Left lung (tissue), 14 donors: ENCODE measurements at places on chromosomes 7 and 10. TPM values are rescaled to one million over a fixed set of nuclear protein-coding genes. Genes with fewer than 3 reads are reported as not detected.

DNA sequence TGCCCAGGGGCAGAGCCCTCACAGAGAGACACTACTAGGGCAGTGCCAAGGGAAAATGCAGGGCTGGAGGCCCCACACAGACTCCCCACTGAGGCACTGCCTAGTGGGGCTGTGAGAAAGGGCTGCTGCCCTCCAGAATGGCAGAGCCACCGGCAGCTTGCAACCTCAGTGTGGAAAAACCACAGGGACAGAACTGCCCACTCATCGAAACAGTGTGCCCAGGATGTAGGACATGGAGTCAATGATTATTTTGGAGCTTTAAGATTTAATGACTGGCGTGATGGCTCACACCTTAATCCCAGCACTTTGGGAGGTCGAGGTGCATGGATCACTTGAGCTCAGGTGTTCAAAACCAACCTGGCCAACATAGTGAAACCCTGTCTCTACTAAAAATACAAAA lies 27.5 kb upstream of the MSS51 start:
- no peak for DNase-seq

AGBL3 gene
- polyA plus RNA-seq, result 13.0 TPM

ZNF32 gene
- polyA plus RNA-seq, result 52.6 TPM

C10orf105 gene
- polyA plus RNA-seq, result 0.70 TPM

KCP gene
- polyA plus RNA-seq, result 9.8 TPM

- DNase-seq, result no peak
Observed at GRCh38 chr7:148665221-148665620, 33.5 kb upstream of the CUL1 start.

EBF3 gene
- polyA plus RNA-seq, result 1.2 TPM

- no peak for DNase-seq
Observed at GRCh38 chr10:119339109-119339508, 131.7 kb downstream of the GRK5 start.

PLXDC2 gene
- 90.0 TPM for polyA plus RNA-seq

DNA sequence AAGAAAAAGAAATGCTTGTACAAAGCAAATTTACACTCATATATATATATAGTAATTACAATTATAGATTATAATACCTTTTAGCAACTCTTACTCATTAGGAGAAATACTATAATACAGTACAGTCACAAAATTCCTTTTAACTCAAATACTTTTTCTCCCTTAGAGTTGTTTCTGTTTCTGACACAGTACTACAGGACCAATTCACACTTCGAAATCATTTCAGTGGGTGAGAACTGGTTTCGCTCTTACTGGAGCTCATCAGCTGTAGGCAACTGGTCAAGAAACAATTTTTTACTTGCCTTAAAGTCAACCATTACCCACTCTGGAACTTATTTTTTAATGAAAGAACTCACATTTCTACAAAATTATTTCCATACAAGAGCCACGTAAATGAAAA lies 6.0 kb downstream of the CCDC186 start:
- no peak for DNase-seq

DNA sequence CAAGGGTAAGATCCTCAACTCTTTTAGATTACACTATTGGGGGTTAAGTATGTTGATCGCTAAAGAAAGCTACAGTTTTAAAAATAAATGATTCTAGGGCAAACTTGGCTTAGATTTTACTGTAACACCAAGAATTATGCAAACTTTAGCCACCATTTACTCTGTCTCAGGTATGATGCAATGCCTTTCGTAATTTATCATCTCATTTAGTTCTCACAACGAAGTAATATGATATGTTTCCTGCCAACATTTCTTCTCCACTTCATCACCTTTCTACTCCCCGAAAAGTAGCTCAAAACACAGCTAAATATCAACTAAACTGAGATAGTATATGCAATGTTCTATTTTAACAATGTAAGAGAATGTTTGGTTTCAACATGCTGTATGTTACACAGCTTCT lies 21.1 kb downstream of the FAM133B start:
- no peak for DNase-seq

LOXL4 gene
- 6.2 TPM for polyA plus RNA-seq

DNA sequence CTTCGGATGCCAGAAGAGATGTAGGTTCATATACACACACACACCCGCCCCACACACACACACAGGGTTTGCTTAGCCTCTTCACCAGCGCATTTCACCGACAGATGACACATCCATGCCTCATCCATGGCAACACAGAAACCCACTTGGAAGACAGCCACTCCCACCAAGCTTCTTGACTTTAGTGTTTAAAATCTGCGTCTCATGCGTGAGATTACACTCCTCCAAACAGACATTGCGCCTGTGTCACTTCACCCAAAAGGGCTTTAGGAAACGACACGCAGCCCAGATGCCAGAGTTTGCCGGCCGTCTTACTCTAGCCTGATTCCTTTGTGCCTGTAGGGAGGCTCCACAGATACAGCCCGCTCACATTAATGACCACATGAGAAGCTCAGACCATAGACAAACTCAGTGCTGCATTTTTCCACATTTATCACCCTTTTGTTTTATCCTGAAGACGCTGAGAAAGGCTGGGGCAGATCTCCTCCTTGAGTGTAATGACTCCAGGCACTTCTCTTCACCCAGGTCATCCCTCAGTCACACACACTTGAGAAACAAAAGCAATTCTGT lies 73.8 kb downstream of the DIP2C start:
- DNase-seq, result no peak

SERPINE1 gene
- 3.8 TPM for polyA plus RNA-seq

GRCh38 chr7:151895008-151895630 lies 18.2 kb upstream of the PRKAG2 start:
- DNase-seq, result no peak

GRCh38 chr10:17792991-17793390 lies 16.2 kb upstream of the MRC1 start:
- DNase-seq, result no peak

DNA sequence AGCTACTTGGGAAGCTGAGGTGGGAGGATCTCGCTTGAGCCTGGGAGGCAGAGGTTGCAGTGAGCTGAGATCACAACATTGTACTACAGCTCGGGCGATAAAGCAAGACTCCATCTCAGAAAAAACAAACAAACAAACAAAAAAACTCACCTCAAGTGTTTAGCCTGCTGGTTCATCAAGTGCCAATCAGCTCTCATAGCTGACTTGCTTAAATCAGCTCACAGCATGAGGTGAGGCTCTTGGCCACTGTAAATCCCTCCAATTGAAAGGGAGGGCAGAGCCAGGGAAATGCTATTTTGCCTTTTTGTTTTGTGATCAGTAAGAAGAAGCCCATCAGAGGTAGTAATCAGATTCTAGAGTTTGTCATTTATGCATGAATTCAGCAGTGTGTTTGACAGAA lies 112.3 kb downstream of the RAB11FIP2 start:
- DNase-seq, result no peak

ZPBP gene
- not detected for polyA plus RNA-seq

DNA sequence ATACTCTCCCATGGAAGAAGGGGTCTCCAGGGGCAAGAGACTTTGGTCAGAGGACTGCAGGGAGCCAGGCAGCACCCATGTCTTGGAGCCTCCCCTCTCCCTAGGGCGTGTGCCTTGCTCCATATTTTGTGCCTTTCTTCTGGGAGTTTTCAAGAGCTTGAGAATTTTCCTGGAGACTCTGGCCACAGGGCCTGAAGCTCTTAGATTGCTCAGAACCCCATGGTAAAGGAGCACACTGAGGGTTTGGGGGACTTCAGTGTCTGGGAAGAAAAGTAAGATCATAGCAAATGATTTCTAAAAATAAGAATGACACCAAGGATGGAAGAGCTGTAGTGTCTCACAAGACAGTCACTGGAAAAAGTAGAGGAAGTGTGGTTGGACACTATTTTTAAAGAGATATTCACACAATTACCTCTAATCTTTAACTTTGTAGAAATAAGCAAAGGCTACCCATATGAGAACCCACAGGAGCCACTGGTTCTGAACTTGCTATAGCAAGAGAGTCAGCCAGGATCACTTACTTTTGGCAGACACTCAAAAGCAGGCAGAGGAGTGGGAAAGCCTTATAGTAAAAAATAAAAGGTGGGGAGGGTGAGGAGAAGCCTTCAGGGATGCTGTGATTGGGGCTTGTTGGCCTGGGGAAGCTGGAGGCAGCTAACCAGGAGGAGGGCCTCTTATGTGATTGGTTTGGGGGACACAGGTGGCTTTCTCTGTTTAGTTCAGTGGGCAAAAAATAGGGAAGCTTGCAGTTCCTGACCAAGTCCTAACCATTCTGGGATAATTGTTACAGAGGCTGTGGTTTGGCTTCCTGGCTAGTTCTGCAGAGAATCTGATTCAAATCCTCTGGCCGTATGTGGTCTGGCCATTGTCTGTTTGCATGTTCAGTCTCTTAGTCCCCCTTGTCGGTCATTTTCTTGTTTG lies 5.1 kb upstream of the CSGALNACT2 start:
- no peak for DNase-seq

CLDN3 gene
- polyA plus RNA-seq, result 17.0 TPM
